Suppressor macrophage (primary cell): ENCODE measurements at places on chromosomes 13 and 19.

DNA sequence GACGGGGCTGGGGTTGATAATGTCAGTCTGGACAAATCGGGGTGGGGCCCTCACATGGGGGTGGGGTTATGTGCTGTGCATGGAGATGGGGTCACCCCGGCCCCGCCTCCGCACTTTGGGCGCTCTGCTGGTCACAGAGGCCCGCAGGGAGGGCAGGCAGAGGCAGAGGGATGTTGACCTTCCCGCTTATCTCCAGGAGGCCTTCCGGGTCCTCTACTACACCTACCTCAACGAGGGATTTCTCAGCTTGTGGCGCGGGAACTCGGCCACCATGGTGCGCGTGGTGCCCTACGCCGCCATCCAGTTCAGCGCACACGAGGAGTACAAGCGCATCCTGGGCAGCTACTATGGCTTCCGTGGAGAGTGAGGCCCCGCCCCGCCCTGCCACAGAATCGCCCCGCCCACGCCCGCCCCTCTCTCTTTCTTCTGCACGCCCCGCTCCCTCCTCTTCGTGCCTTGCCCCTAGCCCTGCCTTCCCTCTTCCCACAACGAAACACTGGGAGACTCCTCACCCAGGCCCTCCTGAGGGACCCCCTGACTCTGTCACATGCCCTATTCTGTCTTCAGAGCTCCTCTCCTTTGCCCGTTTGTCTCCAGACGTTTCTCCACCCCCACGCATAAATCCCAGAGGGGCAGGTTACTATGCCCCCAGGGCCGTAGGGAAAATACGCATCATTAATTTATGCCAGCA lies 32.8 kb downstream of the TMEM161A start:
- no peak for DNase-seq

- no peak for DNase-seq
These were observed 702 bp upstream of the EPSTI1 start for GRCh38 chr13:42992764-42993122.

- peak; percentile 100 for DNase-seq
These were observed at the start of gene RFX2 for GRCh38 chr19:6110360-6110977. TSS of gene RFX2 (minus strand) at chr19:6110500. CDS start at chr19:6047496, 63,004 bp downstream.

- DNase-seq: no peak
These were observed 390.4 kb downstream of the KLF5 start for GRCh38 chr13:73449252-73449651.

- peak; percentile 92 for DNase-seq
These were observed 50.5 kb downstream of the COLGALT1 start for GRCh38 chr19:17605761-17606589.

DNA sequence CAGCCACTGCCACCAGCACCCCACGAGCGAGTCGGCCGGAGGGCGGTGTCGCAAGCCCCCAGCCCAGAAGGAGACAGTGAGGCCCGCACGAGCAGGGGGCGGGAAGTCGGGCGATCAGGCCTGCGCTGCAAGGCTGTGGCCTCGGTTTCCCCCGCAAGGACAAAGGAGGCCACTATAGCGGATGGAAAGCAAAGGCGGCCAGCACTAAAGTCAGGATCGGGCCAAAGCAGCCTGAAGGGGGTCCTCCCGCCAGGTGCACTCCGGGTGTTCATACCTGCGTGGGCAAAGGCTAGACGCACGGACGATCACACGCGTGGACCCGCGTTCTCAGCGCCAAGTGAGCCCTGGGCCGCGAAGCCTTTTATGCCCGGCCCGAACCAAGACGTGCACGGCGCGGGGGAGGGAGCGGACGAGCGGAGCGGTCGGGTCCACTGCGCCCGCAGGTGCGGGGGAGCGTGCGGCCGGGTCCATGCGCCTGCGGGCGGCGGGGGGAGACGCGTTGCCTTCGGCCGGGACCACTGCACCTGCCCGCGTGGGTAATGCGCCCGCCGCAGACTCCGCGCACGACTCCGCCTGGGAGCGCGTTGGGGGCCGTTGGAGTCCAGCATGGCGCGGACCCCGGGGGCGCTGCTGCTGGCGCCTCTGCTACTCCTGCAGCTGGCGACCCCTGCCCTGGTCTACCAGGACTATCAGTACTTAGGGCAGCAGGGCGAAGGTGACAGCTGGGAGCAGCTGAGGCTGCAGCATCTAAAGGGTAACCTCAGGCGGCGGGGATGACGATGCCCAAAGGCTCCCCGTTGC lies at the start of the genes PRDX2 and THSD8:
PRDX2 (minus strand) TSS at position 335 of the 801 bp plus-strand sequence. CDS start 539 bp downstream, outside the sequence.
THSD8 (plus strand) TSS at position 604 of the 801 bp plus-strand sequence; CDS start at position 607, 3 bp downstream.
- DNase-seq: peak; percentile 50

DNA sequence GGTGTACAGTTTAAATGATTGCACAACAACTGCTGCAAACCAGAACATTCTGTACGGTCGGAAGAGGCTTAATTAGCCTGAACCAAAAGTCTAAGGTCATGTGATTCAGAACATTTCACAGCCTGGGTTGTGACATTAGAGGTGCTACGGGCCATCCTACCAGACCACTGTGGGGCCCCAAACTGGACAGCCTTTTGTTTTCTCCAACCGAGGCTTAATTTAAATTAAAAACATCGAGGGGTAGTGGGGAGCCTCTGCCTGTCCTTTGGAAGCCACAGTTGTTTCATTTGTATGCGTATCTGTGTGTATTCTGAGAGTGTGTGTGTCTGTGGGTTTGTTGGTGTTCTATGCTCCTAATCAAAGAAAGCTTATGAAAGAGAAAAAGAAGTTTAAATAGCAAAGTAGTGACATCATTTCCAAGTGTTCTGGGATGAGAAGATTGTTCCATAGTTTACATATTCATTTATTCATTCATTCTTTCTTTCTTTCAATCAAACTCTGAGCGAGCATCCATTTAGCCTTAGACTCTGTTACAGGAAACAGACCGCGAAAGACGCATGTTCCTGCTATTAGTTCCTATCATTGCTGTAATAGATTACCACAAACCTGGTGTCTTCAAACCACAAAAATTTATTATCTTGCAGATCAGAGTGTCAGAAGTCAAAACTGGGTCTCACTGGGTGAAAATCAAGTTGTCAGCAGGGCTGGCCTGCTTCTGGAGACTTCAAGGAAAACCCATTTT lies 444.8 kb downstream of the FOXO1 start:
- DNase-seq: no peak

DNA sequence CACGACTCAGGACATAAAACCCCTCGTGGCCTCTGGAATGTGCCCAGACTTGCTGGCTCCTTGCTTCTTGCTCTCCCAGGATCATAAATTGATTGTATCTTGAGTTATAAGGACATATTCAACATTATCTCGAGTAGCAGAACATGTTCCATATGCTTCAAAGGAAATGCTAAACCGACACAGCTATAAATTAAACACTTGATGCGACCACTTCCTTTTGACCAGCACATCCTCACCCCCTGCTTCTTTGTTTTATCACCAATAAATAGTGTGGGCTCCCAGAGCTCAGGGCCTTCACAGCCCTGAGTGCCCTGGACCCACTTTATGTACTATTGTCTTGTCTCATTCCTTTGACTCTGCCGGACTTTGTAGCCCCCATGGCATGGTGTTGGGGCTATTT lies 157.0 kb upstream of the PABPC3 start:
- no peak for DNase-seq

DNA sequence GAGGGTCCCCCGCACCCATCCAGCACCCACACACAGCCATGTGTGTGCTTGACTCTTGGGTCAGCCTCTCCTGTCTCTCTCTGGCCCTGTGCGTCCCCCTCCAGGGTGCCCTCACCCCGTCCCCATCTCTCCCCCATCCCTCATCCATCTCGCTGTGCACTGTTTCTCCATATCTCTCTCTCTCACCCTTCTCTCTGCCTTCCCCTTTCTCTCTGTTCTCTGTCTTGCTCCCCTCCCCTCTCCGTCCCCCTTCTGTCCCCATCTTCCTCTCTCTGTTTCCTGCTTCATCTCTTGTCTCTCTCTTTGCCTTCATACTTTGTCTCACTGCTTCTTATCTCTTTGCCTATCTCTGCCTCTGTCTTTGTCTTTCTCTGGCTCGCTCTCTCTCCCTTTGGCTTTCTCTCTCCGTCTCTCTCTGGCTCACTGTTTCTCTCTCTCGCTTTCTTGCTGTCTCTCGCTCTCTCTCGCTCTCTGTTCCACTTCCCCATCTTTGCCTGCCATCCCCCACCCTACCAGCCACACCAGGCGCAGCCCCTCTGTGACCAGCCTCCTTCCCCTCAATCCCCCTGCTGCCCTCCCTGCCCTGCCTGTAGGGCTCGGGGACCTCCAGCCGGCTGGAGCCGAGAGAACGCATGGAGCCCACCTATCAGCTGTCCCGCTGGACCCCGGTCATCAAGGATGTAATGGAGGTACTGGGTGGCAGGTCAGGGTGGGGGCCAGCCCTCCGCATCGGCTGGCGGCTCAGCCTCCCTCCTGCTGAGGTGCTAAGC lies 8.9 kb downstream of the STXBP2 start:
- no peak for DNase-seq

DNA sequence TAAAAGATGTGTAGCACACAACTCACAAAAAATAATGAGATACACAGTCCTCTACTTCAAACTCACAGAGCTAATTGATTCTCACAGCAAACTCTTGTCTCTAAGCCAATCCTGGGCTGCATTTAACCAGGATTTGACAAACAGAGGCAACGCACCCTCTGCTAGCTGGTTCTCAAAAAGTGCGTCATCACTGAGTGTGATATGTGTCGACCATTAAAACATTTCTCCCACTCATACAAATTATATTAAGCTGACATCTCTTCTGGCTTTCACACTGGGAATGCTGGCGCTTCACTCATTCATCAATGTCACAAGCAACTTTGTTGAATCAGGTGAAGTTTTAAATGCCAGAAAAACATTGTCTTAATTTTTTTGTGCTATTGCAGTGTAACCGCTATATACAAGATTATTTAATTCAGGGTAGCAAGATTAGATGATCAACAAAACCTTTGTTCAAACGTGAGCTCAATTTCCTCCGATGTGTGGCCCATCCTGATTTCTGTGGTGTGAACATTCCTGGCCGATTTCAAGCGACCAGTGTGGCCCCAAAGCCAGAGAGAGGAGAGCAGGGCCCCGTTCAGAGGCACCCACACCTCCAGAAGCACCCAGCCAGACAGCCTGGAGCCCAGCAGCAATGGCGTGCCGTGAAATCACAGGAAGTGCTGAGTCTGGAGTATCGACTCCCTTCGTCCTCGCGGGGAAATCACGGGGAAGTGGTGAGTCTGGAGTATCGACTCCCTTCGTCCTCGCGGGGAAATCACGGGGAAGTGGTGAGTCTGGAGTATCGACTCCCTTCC lies 49.4 kb downstream of the RASA3 start:
- no peak for DNase-seq

DNA sequence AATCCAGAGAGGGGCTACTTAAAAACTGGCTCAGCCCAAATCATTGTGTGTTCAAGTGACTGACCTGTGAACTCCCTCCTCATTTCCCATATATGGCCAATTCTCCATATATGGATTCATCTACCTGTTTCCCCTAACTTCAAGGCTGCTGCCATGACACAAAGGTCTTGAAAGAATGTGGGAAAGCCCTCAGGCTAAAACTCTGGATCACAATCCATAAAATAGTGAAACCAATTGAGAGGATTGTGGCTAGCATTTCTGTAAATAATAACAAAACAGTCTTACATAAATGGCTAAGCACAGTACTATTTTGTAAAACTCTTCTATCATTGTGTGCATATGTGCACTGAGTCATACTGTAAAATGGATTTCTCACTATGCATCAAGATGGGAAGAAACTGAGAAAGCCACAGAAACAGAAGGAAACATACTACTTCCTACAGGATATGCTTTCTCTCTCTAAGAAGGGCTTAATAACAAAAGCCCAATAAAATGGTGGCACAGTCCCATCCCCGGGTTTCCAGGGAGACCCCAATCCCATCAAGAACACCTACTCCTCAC lies 80.5 kb downstream of the FOXO1 start:
- peak; percentile 54 for DNase-seq

DNA sequence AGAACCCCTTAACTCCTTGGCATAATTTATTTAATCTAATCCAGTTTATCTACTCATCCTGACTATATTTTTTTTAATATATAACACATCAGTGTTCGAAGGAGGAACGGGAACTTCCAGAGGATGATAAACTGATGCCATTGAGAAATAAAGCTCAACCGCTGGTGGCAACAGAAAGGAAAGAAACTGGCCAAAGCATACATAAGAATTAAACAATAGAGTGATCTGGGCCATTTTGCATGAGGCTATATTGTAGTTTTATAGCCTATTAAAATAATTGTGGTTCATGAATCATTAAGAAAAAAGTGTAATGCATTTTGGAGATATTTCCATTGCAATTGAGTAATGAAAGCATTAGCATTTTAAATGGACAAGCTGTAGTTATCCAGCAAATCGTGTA lies 94.2 kb downstream of the FRY start:
- DNase-seq: peak; percentile 76

- DNase-seq: no peak
These were observed 77.3 kb upstream of the SIAH3 start for GRCh38 chr13:45928843-45929242.

GRCh38 chr13:113962975-113963374 lies 10.9 kb downstream of the C13orf46 start:
- no peak for DNase-seq

- no peak for DNase-seq
These were observed 8.2 kb upstream of the ADAMTS10 start for GRCh38 chr19:8618751-8619150.

DNA sequence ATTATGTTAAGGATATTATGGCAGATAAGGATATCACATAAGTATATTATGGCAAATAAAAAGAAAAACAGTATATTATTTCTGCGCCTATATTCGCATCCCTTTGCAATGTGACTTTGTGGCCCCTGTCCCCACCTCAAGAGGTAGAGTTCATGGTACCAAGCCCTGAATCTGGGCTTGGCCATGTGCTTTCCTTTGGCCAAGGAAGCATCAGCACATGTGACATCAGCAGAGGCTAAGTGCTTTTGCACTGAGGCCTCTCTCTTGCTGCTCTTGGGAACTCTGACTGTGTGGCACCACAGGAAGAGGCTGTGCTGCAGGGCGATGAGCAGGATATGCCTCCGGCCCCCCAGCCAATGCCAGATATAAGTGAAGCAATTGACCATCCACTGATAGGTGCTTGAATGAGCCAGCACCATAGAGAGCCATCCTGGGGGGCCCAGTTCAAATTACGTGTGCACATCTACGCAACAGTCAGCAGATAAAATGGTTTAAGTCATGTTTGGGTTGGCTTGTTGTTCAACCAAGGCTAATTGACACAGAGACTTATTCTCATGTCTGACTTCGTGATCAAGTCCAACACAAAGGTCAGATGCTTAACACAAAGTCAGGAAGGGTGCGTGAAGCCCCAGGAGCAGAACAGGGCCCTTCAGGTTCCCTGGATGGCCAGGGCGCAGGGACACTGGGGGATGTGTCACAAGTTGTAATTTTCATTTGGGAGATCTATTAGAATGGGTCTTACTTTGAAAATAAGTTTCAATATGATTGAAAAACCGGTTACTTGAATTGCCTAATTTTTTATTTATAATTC lies 173.3 kb downstream of the COL4A1 start:
- DNase-seq: no peak

DNA sequence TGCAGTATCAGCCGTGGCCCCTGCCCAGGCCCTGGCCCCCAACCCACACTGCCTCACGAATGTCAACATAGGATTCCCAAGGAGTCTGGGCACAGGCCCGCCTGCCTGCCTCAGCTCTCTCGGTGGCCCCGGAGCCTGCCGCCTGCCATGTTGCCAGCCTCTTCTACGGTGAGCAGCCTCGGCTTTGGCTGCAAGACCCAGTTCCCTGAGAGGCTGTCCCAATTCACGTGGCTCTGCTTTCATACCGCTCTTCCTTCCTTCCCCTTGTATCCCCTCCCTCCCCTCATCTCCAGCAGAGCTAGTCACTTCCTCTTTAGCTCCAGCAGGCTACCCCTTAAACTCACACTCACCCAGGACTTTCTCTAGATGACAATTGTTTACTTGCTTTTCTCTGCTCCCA lies 42.7 kb downstream of the SERP2 start:
- peak; percentile 70 for DNase-seq
